Putamen (tissue), 1 donor: ENCODE measurements at places on chromosomes 7 and 10.

GRCh38 chr10:11178606-11179515 is 161.2 kb downstream of the CELF2 start:
- no peak for DNase-seq

DNA sequence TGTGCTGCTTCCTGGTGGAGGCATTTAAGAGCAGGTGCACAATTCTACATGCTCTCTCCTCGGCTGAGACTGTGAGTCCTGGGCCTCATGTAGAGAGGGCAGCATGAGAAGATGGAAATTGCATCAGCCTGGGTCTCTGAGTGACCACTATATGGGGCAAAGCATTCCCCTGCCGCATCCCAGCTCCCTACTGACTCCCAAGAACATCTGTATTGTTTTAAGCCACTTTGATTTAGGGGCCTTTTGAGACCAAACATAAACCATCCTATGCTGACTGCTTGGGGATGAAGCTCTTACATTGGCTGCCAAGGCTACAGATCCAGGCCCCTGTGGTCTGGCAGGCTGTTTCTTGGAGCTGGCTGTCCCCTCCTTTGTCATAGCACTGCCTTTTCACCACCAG is 101.3 kb upstream of the TBX20 start:
- DNase-seq: no peak

DNA sequence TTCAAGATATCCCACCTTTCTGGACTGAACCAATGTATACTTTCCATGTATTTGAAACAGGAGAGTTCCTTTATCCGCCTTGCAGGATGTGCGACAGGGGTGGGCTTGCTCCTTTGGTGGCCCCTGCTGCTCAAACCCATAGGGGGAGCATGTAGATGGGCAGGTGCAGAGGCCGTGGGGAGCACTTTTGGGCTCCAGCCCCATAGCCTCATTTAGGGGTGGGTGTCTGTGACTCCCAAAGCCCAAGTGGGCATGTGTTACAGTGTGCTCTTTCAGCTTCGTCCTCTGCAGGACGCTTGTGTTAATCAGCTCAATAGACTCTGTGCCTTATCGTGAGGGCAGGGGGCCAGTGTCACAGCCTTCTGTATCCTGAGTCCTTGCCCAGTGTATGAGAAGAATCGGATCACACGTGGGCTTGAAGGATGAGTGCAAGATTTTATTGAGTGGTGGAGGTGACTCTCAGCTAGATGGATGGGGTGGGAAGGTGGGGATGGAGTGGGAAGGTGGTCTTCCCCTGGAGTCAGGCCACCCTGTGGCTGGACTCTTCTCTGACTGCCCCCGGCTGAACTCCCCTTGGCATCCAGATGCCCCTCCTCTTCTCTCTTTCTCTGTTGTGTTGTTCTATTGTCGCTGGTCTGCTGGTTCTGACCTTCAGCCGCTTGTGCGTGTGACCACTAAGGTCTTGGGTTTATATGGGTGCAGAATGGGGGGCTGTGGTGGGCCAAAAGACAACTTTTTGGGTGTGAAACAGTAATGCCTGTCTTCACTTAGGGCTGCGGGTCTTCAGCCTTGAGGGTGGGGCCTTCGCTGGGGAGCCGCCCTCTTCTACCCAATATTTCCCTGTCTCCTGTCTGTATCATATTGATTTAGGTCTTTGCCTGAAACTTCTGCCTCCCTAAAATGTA is 262.2 kb downstream of the GLRX3 start:
- no peak for DNase-seq

DNA sequence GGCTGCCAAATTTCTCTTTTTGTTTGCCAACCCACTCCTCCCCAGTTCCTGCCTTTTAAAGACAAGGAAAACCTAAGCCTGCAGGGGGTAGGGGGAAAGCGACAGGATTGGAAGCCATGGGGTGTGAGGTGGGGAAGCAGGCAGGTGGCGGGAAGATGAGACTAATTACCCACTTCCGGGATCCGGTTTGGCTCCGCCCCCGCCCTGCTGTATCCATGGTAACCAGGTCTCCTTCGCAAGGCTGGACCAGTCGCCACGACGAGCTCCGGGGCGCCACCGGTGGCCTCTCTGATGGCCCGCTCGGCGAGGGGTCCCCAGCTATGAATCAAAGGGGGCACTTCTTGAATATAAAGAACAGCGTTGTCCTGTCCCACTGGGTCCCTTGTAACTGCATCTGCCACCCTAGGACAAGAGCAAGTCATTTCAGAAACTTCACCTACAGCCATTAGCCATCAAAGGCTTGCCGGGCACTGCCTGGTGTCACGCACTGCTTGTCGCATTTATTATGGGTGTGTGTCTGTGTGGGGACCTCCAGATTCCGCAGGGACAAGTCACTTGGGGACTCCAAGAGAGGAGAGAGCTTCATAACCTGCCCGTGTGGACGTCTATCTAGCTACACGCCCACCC is 55.4 kb upstream of the LMTK2 start:
- no peak for DNase-seq

DNA sequence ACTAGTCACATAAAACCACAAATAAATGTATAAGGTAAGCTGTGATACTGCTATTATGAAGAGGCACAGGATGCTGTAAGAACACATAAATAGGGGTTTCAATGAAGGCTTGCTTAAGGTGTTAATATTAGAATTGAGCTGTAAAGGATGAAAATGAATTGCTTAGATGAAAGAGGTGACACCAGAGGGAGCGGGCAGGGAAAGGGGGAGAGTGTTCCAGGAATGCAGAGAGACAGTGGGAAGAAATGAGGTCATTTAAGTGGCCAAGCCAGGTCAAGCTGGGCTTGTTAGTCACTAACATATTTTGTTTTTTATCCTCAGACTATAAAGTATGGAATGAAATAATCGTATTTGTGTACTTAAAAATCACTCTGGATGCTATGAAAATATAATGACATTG is 193.5 kb downstream of the NRG3 start:
- no peak for DNase-seq

- no peak for DNase-seq
Observed at GRCh38 chr7:89926701-89927100, 227.6 kb upstream of the STEAP1 start.

DNA sequence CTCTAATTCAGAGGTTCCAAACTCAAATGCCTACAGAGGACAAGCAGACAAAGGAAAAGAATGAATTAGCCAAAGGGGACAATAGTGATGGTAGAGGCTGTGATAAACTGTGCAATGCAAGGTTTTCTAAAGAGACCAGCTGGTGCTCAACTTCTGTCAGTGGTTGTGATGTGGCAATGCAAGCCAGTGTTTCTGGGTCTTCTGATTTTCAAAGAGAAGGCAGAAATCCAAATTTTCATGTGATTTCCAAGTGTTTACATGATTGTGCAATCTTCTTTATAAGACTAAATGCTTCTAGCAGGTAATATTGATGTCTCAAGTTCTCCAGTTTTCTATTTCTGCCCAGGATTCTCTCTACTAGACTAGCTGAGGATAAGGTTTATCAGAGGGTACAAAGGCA is 135.9 kb downstream of the PCDH15 start:
- DNase-seq: no peak

DNA sequence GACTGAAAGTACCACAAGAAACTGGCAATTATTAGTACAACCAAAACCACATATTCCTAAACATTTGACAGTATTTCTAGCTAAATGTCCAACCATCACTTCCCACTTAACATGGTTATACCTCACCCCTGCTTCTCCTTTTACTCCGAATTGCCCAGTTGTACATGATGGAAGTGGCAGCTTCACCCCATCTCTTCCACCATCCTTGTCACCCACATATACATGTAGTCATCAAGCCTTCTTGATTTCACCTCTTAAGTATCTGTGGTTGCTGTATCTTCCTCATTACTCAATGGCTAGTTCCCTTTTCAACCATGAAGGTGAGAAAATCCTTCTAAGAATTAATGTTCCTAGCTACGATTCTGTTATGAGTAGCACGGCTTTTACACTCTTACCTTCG is 388.2 kb downstream of the CALN1 start:
- DNase-seq: no peak

DNA sequence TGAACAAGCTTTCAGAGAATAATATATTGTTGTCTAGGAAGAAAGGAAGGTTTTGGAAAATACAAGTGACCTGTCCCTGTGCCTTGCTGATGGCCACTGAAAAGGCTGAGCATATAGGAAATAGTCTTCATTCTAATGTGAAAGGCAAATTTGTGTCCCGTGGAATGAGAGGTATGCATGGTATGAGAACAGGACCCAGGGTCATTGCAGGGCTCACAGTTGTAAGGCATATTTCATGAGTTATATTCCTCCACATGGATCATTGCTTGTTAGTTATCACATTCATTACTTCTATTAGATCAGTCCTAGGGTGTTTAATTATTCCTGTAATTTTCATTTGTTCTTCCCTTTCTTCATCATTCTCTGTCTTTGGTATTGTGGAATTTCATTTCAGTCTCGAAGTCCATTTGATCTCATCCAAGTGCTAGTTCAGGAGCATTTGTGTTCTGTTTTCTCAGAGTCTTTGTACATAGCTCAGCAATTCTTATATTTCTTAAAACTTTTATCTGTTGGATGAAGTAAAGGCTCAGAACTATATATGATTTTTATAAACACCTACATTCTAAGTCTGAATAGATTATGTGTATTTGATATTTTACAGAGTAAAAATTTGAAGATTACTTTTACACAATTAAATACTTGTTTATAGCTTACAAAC is 39.4 kb upstream of the ARHGAP21 start:
- no peak for DNase-seq

DNA sequence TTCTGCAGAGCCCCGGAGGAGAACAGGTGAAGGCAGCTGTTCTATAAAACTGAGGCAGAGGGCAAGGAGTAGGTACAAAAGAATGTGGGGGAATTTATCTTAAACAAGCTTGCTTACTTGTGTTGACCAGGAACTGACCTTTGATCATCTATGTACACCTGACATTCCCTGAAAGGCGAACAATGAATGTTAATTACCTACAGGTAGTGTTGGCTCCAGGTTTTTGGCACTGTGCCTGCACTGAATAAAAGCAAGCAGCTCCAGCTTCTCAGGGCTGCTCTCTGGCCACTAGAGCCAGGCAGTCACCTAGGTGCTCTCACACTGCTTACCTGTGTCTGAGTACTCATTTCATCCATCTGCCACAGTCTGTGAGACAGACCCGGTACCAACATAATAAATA is 87.0 kb downstream of the RAPGEF5 start:
- DNase-seq: no peak

DNA sequence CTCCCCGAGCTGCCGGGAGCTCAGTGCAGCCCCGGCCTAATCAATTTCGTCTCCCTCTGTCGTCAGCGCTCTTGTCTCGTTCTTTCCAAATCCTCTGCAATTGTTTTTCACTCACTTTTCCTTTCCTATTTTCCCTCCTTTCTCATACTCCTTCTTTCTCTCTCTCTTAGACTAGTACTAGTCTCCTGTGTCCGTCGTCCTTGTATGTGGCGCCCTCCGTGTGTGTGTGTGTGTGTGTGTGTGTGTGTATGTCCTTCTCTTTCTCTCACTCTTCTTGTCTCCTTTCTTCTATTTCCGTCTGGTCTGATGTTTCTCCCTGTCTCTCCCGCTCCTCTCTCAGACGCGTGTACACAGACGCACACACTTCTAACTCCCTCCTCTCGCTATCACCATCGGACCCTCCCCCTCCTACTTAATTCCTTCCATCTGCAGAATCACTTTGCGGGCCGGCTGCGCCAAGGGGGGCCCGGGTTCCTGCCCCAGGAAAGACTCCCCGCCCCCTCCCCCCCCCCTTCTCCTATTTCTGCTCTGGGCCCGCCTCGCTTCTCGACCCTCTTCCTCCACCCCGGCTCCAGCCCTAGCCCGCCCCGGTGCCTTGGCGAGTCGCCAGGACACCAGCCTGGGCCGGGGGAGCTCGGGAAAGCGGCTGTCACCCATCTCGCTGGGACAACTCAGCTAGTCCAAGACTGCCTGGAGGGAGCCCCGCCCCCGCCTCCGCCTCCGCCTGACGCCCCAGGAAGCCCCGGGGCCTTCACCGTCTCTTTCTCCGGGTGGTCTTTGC is 743 bp upstream of the ZCCHC24 start:
- no peak for DNase-seq

DNA sequence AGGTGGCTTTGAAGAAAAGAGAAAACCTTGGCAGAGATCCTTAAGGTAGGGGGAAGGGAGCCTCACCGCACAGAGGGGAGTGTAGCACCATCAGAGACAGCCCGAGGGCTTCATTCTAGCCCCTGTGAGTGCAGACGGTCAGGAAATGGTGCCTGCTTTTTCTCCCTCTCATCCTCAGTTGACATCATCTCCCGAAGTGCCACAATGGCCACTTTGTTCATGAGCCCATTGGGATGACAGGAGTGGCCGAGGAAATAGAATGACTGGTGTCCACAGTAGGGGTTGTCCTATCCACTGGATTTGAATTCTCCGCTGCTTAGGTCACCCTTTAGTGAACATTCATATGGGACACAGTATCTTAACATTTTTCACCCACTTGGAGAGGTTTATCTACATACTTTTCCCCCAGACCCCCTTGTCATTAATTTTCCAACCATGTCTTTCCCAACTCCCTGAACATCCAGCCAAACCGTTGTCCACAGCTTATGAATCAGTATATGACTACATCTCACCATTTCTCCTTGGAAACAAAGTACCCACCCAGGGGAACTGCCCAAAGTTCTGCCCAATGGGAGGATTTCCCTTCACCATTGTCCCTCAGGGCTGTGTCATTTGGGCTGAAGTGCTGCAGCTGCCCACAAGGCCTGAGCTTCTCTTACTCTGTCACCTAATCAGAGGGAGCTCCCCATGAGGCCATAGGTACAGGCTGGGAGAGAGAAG is 108.8 kb downstream of the ADCY1 start:
- DNase-seq: peak; percentile 58

GRCh38 chr7:460374-461116 is 59.1 kb downstream of the PDGFA start:
- DNase-seq: no peak

DNA sequence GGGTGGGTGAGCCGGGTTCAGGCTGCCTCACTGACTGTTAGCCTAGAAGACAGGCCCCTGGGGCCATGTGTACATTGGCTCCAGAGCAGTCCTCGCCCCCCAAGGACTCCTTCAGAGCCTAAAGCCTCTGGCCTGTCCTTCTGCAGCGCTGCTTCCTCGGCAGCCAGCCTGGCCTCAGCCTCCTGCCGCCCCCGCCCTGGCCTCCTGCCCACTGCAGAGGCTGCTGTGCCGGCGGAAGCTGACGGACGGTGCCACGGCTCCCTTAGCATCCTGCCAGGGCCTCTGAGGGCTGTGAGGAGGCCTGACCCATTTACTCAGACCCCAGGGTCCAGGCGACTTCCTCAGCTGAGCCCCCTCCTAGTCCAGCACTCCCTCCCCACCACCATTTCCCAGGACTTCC is 4.9 kb downstream of the SRRM3 start:
- DNase-seq: no peak

- peak; percentile 40 for DNase-seq
Observed at GRCh38 chr10:82378146-82378545, 503.2 kb downstream of the NRG3 start.
